ENCODE measurements at places on chromosomes 12 and 14. TPM values are rescaled to one million over a fixed set of nuclear protein-coding genes. Genes with fewer than 3 reads are reported as not detected.

The CCND2 gene
- total RNA-seq, result 549 TPM

GRCh38 chr12:51126297-51126696 lies 42.9 kb upstream of the CSRNP2 start:
- no peak overlapping the region for H3K27ac ChIP-seq
- H3K4me3 ChIP-seq, result no peak overlapping the region
- DNase-seq, result no peak

The AGAP2 gene
- 33.4 TPM for total RNA-seq

The RPS26 gene
- 35.4 TPM for total RNA-seq

DNA sequence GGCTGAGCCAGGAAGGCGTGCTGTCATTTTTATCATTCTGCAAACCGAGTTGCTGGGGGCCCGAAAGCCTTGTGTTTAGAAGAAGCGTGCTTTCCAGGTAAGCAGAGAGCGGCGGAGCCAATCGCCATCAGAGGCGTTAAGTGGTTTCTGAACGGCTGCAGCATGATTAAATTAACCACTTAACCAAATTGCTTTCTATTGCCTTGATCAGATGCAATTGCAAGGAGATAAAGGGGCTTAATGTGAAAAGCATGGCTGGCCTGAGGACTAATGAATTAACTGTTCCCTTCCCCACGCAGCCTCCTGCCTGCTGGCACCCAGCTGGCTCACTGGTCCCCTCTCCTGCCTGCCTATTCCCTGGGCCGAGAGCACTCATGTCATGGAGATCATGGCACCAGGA lies 36.6 kb upstream of the CHGA start:
- no peak for DNase-seq
- H3K27me3 ChIP-seq, result peaks cover 5% of the 10 kb centered on the region
- H3K36me3 ChIP-seq, result no peaks in the 10 kb centered on the region
- H3K4me3 ChIP-seq, result no peak overlapping the region
- H3K4me1 ChIP-seq, result no peaks in the 10 kb centered on the region
- no peak overlapping the region for H3K27ac ChIP-seq

GRCh38 chr12:57240926-57241401 lies 10.0 kb downstream of the STAC3 start:
- DNase-seq, result no peak
- H3K4me3 ChIP-seq, result peak overlapping the region; percentile 95
- peaks cover 8% of the 10 kb centered on the region for H3K36me3 ChIP-seq
- H3K27me3 ChIP-seq, result peaks cover 50% of the 10 kb centered on the region

- H3K36me3 ChIP-seq, result no peaks in the 10 kb centered on the region
- no peaks in the 10 kb centered on the region for H3K4me1 ChIP-seq
- DNase-seq, result no peak
- no peak overlapping the region for H3K27ac ChIP-seq
- no peak overlapping the region for H3K4me3 ChIP-seq
Observed at GRCh38 chr14:39739796-39740195, 307.6 kb upstream of the FBXO33 start.

The NKX2-1 gene
- not detected for total RNA-seq

DNA sequence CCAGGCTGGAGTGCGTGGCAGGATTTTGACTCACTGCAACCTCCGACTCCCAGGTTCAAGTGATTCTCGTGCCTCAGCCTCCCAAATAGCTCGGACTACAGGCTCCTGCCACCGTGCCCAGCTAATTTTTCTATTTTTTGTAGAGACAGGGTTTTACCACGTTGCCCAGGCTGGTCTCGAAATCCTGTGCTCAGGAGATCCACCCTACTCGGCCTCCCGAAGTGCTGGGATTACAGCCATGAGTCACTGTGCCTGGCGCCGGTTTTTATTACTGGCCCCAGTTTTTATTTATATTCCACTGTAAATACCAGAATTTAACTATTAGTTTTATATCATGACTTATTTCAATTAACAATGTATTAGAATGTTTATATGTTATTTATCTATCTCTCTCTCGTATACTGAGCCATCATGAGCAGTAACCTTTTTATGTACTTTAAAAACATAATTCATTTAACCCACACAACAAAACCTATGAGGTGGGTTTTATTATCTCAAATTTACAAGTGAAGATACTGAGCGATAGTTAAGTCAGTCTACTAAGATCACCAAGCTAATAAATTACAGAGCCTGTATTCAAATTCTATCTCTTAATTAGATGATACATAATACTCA lies 47.8 kb downstream of the HECTD1 start:
- H3K4me3 ChIP-seq, result no peak overlapping the region
- DNase-seq, result no peak
- H3K27ac ChIP-seq, result no peak overlapping the region
- H3K4me1 ChIP-seq, result no peaks in the 10 kb centered on the region
- H3K36me3 ChIP-seq, result peaks cover 16% of the 10 kb centered on the region

GRCh38 chr12:47147739-47148138 lies 68.0 kb upstream of the AMIGO2 start:
- peaks cover 15% of the 10 kb centered on the region for H3K36me3 ChIP-seq
- DNase-seq, result no peak
- peaks cover 21% of the 10 kb centered on the region for H3K4me1 ChIP-seq
- no peaks in the 10 kb centered on the region for H3K27me3 ChIP-seq
- H3K4me3 ChIP-seq, result no peak overlapping the region

The AQP5 gene
- total RNA-seq, result not detected

The PYGL gene
- 0.17 TPM for total RNA-seq

- DNase-seq, result no peak
- H3K36me3 ChIP-seq, result no peaks in the 10 kb centered on the region
- H3K27me3 ChIP-seq, result no peaks in the 10 kb centered on the region
Observed at GRCh38 chr14:26427097-26427496, 170.7 kb downstream of the NOVA1 start.

The TRMT5 gene
- 17.4 TPM for total RNA-seq

The RNASE2 gene
- not detected for total RNA-seq

- no peaks in the 10 kb centered on the region for H3K36me3 ChIP-seq
- H3K27ac ChIP-seq, result no peak overlapping the region
- no peaks in the 10 kb centered on the region for H3K4me1 ChIP-seq
- no peak overlapping the region for H3K4me3 ChIP-seq
Observed at GRCh38 chr12:86959766-86960458, 703.7 kb upstream of the MGAT4C start.
